ENCODE measurements at places on chromosomes 6 and 20.

GRCh38 chr6:37657112-37657886, 40.4 kb downstream of the MDGA1 start:
- no peak for DNase-seq

DNA sequence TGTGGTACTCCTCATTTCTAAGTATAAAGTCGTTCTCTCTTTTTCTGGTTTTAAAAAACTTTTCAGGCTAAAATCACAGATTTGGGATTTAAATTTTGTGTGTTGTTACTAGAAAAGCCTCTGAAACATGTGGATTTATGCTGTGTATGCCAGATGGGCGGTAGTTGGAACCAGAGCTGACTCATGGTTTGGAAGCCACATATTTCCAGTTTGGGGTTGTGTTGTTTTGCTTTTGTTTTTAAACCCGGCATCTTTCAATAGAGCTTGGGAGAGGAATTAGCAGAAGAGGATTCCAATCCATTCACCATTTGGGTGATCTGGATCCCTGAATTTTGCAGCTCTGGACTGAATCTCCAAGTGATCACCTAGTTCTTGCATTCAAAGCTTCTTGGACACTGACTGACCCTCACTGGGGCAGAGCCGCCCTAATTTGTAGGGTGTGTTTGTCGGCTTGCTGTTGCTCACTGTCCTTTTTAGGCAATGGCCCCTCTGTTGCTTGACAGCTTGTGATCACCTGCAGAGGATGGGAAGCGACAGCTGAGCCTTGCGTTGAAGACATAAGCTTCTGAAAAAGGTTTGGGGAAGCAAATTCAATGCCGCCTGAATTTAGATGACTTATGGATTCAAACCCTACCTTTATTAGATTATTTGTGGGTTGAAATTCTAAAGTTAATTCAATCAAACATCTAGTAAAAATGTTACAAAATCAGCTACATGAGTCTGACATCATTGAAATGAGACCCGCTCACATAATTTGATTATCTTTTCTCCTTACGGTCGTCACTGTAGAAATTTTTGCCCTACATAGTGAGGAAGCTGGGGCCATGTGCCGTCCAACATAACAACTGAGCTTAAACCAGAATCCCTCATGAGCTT, 79.9 kb upstream of the CD83 start:
- DNase-seq = no peak

DNA sequence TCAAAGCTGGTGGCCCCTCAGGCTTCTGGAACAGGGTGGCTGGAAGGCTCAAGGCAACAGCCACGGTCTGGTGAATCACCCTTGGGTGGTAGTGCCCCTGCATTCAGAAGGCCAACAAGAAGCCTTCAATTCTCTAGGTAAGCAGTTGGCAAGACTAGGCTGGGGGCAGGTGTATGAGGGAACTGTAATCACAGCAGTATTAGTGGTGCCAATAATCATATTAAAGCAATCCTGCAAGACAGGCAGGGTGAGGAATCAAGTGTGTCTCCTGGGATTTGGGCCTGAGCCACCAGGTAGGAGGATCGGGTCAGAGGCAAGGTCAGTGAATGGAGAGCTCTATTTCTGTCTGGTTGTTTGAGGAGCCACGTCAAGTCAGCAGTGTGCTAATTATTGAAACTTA, 24.9 kb upstream of the SCUBE3 start:
- DNase-seq = no peak

DNA sequence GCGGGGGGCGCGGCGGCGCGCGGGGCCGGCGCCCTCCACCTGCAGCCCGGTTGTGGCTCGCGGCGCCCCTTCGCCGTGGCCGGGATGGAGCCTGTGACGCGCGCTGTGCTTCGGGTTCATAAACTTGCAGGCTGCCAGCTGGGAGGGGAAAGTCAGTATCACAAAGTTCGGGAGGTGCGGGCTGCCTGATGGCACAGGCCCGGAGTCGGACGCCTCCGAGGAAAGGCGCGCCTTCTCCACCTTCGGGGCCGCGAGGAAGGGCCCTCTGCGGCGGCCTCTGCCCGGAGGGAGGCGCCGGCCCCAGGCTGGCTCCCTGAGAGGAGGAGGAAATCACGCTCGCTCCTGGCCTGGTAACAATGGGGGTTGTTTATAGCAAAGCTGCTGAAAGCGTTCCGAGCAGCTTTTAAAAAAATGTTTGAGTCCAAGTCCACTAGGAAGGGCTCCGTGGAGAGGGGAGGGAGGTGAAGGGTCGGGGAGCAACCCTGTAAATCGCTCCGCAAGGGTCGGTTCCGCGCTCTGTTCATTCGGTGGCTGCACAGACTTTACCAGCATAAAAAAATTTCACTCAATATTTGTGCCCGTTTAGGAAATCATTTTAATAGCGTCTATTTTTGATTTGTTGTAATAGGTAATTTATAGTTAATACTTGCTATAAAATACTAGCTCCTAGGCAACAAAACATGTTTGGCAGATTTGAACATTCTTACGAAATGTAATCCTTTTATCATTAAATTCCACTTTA, 1.0 kb downstream of the AFDN start:
- DNase-seq = no peak

GRCh38 chr6:27251606-27252251, 4.2 kb downstream of the PRSS16 start:
- peak; percentile 86 for DNase-seq

GRCh38 chr6:13355999-13356785, 27.9 kb upstream of the TBC1D7 start:
- DNase-seq = no peak

- DNase-seq = no peak
Measured at GRCh38 chr6:167791091-167791779, 35.5 kb upstream of the AFDN start.

- no peak for DNase-seq
Measured at GRCh38 chr6:518218-518617, 126.7 kb downstream of the IRF4 start.

DNA sequence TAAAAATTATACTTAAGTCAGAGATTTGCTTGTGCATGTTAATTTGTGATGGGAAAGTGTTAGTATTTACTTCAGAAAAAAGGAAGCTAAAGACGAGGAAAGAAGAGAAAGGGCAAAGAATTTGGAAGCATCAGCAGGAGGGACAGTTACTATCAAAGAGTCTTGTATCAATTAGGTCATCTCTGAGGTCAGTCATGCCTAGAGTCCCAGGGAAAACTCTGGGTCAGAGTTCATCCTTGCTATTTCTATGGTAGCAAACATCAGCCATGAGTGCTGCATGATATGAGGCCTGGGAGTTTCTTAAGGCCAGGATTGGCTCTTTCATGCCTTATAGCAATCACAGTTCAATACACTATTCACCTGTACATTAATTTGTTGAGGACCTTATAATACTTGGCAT, 292.9 kb downstream of the FARS2 start:
- no peak for DNase-seq

GRCh38 chr6:78947529-78947928, 80.2 kb downstream of the IRAK1BP1 start:
- no peak for DNase-seq

- no peak for DNase-seq
Measured at GRCh38 chr6:51934098-51934497, 153.3 kb downstream of the PKHD1 start.

DNA sequence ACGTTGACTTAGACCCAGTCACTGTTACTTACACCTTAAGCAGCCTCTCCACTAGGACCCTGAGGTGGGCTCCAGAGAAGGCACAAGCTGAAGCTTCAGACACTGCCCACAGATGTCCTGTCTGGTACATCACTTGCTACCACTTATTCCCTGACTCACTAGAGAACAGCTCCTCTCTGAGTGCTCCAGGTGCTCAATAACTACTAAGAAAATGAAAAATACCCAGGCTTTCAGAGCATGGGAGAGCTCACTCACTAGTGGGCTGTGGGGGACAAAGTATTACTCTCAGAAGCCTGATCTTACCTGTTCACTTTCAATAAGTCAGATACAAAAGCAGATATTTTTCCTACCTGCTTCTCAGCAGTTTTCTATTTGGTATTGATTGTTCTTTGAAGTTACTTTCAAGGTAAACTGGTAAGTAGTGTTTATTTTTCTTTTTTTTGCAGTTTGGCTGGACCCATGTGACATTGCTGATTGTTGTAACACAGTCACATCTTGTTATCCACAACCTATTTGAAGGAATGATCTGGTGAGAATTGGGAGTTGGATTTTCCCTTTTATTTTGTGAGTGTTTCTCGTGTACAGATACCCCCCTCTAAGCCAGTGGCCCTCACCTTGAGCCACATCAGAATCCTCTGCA, 55.9 kb downstream of the CDS2 start:
- no peak for DNase-seq

- no peak for DNase-seq
Measured at GRCh38 chr20:60581606-60582115, 623.4 kb downstream of the CDH26 start.

DNA sequence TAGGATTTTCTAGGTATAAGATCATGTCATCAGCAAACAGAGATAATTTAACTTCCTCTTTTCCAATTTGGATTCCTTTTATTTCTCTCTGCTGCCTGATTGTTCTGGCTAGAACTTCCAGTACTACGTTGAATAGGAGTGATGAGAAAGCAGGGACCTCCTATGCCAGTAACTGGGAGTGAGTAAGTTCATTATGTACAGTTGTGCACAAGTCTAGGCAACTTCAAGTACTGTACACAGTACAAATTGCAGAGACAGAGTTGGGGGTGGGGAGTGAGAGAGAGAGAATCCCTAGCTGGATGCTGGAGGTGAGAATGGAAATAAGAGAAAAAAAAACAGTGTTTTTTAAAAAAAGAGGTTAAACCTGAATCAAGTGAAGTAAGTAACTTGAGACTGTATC, 210.2 kb downstream of the MMUT start:
- DNase-seq = no peak

DNA sequence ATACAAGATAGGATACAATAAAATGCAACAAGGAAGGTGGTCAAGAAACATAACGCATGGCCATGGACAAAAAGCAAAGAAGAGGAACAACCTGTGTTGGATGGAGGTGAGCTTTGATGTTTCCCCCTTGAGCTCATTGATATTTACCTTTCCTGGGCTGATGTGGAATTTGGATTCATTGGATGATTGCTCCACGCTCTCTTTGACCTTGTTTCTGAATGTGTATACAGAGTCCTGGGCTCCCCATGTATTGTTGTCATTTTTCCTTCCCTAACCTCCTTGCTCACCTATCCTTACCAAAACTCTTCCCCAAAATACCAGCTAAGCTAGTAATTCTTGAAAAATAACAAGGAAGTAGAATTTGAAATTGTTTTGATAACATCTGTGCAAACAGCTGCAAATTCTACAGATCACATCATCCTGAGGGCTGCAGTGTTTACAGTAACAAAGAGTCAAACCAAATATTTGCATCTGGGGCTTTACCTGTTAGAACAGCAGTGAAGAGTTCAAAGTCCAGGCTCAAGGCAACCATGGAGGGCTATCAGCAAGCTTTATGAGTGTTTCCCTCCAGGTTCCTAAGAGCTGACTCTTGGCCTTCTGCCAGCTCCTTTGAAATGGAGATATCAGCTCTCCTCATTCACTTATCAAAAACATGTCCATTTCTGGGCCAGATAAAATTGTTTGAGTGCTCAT, 214.3 kb upstream of the MARCKS start:
- peak; percentile 28 for DNase-seq

DNA sequence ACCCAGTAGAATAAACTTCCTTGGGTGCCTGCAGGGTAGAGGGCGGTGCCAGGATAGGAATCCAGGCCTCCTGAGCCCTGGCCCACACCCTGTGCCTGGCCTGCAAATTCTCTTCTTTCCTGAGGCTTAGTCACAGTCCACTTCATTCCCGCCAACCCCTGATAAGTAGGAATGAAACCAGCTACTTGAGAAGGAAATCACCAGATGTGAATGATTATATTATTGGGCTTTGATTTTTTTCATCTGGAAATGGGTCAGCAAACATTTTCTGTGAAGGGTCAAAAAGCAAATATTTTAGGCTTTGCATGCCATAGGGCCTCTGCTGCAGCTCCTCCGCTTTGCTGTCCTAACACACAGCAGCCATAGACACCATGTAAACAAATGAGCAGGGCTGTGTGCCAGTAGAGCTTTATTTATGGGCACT, 50.2 kb downstream of the STK35 start:
- DNase-seq = no peak

Measured in NCI-H1930 (cell line).